ENCODE measurements at places on chromosomes 7 and 10.

- no peak for DNase-seq
Observed at GRCh38 chr7:64879800-64880199, 23.3 kb upstream of the ZNF273 start.

GRCh38 chr10:16904049-16904448 is 86.8 kb upstream of the RSU1 start:
- DNase-seq, result no peak

DNA sequence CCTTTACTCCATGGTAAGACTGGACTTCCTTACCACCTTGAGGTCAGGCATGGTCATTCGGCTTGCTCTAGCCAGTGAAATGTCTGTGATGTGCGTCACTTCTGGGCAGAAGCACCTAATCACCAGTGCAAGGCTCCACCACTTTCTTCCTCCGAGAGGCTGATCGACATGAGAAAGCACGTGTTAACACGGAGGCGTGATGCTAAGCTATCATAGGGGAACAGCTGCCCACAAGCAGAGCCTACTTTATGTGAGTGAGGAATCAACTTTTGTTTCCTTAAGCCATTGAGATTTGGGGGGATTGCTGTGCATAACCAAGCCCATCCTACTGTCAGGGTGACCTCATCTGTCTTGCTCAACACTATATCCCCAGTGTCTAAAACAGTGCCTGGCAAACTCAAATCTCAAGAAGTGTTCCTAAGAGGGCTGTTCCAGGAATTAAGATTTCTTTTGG is 23.1 kb upstream of the SAR1A start:
- DNase-seq, result no peak

DNA sequence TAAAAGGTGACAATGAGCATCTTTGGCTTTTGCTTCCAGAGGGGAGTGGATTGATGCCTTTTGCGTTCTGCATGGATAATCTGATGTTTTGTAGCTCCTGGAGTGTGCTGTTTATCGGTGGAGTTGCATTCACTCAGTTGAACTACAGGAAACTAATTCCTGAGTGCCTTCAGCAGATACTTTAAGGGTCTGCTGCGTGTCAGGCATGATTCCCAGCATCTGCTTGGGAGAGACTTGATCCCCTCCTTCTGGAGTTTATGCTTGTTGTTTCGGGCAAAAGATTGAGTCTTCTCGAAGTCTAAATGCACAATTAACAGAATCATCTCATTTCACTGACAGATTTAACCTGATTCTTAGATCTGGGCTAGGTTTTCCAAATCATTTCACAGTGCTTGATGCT is 46.2 kb downstream of the CELF2 start:
- DNase-seq, result no peak

- no peak for DNase-seq
Observed at GRCh38 chr7:1990001-1990670, 242.6 kb downstream of the MAD1L1 start.

DNA sequence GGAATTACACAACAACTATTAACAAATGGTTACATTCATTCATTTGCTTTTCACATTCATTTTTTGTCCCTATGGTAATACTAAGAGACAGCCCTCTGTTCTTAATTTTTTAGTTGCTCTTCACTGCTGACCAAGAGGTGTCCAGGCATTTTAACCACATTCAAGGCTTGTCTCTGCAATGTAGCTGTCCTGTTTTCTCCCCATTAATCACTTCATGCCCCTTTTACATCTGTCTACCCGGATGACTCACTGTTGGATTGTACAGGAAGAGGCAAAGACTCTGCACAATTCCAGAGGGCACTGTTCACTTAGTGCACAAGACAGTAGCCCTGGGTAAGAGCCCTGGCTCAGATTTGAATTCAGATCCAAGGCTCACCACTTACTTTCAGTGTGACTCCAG is 168.5 kb downstream of the NOC3L start:
- no peak for DNase-seq

DNA sequence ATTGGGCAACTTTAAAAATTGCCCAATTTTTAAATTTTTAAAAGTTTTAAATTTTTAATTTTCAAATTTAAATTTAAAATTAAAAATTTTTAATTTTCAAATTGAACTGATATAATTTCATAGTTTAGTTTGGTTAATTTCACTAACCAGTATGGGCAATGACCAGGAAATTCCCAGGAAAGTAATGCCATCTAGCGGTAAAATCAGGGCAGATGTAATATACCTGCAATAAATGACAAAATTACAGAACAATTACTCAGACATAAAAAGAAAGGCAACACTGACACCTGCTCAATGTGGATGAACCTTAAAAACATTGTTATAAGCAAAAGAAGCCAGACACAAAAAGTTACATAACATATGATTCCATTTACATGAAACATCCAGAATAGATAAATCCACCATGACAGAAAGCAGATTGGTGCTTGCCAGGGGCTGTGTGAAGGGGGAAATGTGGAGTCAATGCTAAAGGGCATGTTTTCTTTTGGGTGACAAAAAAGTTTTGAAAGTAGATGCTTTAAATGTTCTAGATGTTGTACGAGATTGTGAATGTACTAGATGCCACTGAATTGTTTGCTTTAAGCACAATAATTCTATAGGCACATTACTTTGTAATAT is 28.6 kb upstream of the SLC16A12 start:
- DNase-seq, result peak; percentile 11

- DNase-seq, result no peak
Observed at GRCh38 chr10:93190372-93190771, 116.7 kb downstream of the CYP26A1 start.

- DNase-seq, result no peak
Observed at GRCh38 chr7:41134300-41135255, 568.3 kb downstream of the INHBA start.

GRCh38 chr10:37124532-37124931 is 866 bp upstream of the ANKRD30A start:
- no peak for DNase-seq

GRCh38 chr10:125550362-125550761 is 132.6 kb downstream of the TEX36 start:
- DNase-seq, result no peak

GRCh38 chr10:91043173-91043910 is 122.5 kb upstream of the ANKRD1 start:
- no peak for DNase-seq

DNA sequence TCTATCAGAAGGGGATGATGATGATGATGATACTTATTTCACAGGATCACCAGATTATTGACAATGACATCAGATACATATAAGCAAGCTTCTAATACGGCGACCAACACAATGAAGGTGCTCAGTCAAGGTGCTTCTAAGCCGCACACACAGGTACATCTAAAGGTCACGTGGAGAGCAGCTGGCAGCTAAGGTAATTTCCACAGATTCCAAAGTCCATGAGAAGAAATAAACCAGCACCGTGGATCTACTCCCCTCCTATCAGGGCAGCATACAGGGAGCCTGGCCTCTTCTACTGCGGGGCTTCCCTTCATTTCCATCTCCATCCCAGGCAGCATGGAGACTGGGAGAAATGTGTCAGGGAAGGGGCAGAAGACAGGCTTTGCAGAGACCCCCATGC is 37.5 kb downstream of the DENND11 start:
- DNase-seq, result no peak

- DNase-seq, result no peak
Observed at GRCh38 chr10:89250865-89251408, 638 bp downstream of the LIPA start.

DNA sequence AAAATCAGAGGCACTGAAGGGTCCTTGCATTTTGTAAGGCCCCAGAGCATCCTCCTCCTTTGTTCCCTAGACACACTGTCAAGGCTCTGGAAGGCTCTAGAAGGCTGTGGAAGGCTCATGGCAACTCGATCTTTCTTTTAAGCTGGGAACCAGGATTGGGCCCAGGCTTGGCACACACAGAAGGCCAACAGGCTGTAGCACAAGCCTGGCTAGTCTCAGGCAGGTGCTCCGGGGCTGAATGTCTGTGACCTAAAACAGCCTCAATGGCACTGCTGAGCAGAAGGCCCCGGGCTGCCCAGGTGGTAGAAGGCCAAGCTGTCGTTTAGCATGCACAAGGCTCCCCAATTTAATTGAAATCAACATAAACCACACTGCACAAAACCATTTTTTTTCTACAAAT is 55.7 kb downstream of the PRKAG2 start:
- no peak for DNase-seq

DNA sequence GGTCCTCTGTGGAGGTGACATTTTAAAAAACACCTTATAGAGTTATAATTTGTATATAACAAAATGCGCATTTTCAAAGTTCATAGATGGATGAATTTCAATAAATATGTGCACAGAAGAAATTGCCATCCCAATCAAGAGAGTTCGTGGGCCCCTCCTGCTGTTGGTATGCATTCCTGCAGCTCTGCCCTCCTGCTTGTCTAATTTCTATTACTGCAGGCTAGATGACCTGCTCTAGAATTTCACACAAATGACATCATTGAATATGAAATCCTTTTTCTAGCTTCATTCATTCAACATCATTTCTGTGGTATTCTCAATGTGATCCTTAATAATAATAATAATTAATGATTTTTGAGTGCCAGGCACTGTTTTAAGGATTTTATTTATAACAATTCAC is 348.2 kb downstream of the SDK1 start:
- no peak for DNase-seq

GRCh38 chr10:71337219-71337701 is 18.2 kb downstream of the SLC29A3 start:
- DNase-seq, result no peak

GRCh38 chr7:42739638-42740037 is 172.2 kb downstream of the C7orf25 start:
- no peak for DNase-seq

GRCh38 chr10:22349755-22350154 is 4.5 kb downstream of the SPAG6 start:
- no peak for DNase-seq

GRCh38 chr7:157388301-157388700 is 51.5 kb downstream of the DNAJB6 start:
- no peak for DNase-seq

- DNase-seq, result no peak
Observed at GRCh38 chr7:158973440-158973839, 117.1 kb downstream of the DYNC2I1 start.

GRCh38 chr10:72076756-72077155 is 11.6 kb downstream of the SPOCK2 start:
- no peak for DNase-seq

- no peak for DNase-seq
Observed at GRCh38 chr7:18828260-18828993, 289.0 kb downstream of the TWIST1 start.

DNA sequence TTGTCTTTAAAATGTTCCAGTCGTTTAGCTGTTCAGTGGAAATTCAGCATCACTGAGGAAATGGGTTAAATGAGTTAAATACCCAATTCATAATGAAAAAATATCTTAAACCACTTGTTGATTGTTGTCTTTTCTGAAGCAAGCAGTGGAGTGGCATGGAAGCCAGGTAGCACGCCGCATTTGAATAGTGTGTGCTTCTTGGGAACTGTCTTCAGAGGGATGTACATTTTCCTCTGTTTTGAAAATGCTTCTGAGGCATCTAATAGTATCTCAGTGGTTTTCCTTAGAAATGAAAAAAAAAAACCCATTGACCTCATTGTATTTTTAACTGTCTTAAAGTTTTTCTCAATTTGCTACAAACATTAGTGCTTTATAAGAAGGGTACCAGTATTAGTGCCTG is 28.1 kb downstream of the C10orf53 start:
- no peak for DNase-seq

DNA sequence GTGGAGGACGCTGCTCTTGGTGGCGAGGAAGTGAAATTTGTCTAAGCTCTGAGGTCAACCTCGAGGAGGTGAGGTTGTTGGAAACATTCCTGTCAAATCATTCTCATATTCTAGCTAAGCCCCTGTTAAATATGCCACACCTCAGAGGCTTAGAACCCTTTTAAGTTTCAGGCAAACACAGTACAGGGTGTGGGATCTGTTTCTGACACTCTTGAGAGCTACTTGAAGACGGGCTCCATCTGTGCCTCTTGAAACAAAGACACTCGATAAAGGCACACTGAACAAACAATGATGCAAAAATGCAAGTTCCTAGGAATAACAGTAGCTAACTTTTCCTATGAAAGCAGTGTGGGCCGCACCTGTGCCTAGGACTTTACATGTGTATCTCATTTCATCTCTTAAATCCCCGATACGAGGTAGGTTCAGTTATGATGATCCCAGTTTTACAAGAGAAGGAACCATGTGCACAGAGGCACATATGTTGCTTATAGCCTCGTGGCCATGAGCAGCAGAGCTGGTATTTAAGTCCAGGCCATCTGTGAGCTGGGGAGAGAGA is 299.2 kb downstream of the CCDC3 start:
- no peak for DNase-seq

GRCh38 chr7:107687656-107688055 is 27.0 kb downstream of the SLC26A4 start:
- DNase-seq, result no peak

GRCh38 chr10:42952931-42953683 is 123.8 kb upstream of the RET start:
- no peak for DNase-seq

DNA sequence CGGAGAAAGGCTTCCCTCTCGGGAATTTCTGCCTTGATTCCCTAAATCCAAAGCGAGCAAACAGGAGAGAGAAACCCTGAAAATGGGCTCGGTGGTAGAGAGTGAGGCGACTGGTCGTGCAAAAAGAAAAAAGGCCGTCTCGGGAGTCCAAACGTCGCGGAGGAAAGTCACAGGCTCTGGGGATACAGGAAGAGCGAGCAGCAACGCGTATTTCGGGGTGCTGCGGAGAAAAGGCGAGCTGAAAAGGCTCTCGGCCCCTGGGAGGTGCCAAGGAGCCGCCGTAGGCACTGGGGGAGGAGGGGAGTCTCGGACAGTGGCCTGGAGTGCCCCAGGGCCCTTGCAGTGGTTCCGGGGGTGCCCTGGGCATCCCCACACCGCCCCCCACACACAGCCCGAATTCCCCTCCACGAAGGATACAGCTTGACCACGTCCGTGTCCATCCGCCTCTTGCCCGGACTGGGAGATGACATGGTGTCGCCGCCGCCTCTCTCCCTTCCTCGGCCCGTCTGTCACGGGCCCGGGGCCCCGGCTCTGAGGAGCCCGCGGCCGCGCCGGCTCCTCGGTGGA is 591 bp downstream of the UBE2H start:
- DNase-seq, result no peak

DNA sequence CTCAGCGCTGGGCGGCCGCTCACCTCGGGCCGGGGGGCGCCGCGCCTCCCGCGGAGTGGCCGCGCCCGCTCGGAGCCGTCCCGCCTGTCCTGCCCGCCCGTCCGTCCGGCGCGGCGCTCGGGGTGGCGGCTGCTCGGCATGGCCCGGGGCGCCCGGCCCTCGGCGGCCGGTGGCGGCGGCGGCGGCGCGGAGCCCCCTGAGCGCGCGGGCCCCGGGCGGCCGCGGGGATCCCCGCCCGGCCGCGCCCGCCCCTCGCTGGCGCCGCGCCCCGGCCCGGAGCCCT is 338 bp downstream of the SDK1 start:
- DNase-seq, result no peak

DNA sequence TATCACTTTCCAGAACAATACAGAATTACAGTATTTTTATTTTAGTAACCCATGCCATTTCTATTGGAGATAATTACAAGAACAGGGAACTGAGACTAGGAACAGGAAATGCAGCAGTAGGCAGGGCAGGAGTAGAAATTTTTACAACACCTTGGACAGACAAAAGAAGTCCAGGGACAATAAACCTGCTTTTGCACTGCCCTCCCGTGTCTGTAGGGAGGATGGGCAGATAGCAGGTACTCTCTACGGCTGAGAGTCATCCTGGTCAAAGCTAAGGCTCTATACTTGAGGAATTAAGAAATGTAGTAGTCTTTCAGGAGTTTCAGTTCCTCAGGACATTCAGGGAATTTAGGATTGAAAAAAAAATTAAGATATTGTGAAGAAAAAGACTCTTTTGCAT is 63.4 kb downstream of the VAX1 start:
- DNase-seq, result no peak
